MV-4-11 (cell line): ENCODE measurements at places on chromosomes 16 and 17.
A peak's percentile ranks its signal among the peaks of the same experiment; 100 is the strongest.

DNA sequence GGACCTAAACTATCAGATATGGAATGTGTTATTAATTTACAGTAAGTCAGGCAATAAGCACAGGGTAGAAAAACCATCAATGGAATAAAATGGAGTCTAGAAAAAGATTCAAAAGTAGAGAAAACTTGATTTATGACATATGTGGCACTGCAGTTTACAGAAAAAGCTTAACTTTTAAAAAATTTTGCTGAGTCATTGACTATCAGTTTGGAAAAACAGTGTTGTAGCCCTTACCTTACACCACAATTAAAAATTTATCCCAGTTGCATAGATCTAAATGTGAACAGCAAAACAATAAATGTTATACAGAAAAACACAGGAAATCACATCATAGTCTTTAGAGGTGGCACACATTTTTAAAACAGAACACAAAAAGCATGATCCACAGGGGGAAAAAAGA is 108.5 kb downstream of the USP22 start:
- DNase-seq: no peak

GRCh38 chr16:69930117-69930776 is 20.9 kb upstream of the CLEC18A start:
- peak; percentile 31 for DNase-seq

DNA sequence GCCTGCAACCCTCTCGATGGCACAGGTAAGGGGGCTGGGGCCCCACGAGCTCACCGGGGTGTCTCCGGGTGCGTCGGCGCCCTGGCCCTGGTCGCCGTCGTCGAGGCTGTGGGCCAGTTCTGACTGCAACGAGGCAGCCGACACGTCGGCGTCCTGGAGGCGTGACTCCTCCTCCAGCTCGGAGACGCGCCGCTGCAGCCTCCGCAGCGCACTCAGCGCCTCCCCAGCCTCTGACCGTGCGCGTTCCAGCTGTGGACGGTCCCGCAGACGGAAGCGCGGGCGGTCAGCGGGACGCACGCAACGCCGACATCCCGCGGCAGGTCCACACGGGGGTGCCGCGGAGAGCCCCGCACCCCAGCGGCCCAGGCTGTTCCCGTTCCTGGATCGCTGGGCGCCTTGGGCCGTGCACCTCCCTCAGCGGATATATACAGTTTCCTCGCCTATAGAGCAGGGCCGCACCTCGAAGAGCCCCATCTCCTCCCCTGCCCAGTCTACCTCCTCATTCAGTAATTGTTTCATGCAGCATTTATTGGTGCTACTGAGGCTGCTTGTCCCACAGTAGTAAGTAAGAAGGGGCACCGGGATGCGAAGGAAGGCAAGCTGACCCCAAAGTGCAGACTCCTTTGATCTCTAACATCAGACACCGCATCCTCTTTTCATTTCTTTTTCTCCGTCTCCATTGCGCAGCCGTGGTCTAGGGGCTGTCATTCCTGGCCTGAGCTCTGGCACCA is 5.8 kb downstream of the THOC6 start:
- DNase-seq: peak; percentile 20

DNA sequence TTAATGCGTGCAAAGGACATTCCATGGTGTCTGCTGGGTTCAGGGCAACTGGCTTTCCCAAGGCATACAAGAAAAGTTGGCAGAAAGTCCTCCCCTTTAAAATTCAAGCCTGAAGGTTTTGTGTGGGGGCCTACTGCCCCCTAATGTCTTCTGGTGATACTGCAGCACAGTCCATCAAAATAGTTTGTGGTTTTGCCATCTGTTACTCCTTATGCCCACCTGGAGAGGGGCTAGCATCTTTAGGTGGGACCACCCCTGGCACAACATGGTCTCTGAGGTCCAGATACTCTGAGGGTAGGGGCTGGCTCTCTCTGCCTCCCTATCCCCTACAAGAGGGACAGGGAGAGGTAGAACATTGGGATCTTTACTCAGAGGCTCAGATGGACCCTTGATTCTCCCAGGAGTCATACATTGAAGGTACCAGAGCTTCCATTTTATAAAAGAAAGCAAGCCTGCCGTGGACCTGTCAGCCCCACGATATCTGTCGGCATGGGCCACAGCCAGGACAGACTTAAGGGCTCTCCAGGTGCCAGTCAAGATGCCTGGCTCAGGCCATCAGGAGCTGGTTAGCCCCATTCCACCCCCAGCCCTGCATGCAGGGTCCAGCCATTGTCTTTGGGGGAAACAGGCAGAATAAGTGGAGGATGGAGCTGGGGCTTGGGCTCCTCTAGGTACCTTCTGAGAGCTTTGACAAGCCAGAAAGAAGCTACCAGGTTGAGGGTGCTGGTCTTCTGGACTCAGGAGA is 6.3 kb downstream of the ESRP2 start:
- peak; percentile 45 for DNase-seq

GRCh38 chr17:13735444-13735843 is 133.7 kb upstream of the HS3ST3A1 start:
- DNase-seq: no peak

DNA sequence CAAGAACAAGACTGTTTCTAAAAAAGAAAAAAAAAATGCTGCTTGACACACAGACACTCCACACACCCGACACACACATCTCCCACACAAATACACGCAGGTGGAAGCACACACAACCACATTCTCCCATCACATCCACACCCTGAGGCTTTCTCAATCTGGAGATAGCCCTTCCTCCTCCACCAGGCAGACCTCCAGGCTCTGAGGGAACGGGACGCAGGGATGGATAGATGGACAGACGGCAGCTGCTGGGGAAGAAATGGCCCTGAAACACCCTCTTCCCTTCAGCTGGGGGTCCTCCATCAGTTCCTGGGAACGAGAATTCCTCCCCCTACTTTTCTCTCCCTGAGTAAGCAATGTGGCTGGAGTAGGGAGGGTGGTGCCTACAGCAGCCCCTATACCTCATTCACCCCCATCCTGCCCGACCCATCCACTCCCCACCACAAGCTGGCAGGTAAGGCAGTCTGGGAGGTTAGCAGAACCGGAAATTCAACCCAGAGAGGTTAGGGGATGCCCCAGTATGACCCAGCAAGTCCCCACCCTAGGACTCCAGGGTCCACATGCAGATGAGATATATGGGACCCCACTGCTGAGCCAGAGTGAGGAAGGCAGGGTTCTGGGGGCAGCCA is 4.1 kb upstream of the LITAFD start:
- DNase-seq: no peak

DNA sequence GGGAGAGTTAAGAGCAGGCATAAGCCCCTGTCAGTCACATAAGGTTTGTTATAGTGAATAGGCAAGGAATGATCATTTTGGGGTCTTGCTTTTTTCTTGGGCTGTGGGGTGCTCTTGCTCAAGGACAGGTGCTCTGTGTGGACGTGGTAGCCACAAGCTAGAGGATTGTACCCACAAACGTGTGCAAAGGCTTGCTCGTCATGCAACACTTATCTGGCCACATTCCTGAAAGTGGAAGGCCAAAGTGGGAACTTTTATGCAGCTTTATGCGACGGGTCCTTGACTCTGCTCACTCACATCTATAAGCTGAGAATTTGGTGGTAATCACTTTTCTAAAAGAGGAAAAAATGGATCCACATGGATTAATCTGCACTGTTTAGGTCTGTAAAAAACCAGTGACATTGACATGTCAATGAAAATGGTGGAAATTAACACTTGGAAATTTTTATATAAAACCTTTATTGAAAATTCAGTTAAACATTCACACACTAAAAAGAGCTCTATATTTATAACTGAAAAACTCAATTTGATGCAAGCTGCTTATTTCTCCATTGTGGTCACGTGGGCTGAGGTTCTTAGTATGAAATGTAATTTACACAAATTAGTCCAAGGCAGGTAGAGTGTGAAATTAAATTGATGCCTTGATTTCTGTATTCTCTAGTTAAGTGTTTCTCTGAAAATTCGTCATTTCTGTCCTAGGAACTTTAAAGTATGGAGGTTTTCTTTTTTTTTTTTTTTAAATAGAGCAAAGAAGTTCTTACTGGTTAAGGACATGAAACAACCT is 162.3 kb downstream of the MSI2 start:
- no peak for DNase-seq

DNA sequence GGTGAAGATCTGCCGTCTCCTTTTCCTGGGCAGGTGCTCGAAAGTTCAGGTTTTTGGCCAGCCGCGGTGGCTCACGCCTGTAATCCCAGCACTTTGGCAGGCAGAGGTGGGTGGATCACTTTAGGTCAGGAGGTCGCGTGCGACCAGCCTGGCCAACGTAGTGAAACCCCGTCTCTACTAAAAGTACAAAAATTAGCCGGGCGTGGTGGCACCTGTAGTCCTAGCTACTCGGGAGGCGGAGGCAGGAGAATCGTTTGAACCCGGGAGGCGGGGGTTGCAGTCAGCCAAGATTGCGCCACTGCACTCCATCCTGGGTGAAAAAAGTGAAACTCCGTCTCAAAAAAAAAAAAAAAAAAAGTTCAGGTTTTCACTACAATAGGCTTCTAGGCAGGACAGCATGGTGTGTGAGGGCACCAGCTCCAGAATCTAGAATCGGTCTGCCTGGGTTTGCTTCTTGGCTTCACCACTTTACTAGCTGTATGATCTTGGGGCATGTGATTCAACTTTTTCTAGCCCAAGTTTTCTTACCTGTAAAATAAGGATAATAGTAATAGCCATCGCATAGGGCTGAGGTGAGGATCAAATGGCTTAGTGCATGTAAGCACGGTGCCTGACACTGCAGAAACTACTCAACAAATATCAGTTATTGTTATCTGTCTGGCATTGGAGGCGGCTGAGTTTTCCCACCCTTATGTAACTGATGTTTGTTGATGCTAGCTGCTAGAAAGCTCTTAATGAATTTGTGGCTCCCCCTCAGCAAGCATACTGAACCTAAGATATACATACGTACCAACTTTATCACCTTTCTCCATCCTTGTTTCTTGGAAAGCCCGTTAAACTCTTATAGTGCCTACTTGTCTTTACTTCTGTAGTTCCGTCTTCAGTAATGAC is 1.3 kb downstream of the PSMD12 start:
- no peak for DNase-seq

GRCh38 chr16:1070864-1071408 is 1.6 kb upstream of the SSTR5 start:
- DNase-seq: no peak

- no peak for DNase-seq
Observed at GRCh38 chr16:74455213-74455612, 33.9 kb upstream of the CLEC18B start.

GRCh38 chr16:11074131-11074530 is 129.8 kb downstream of the CLEC16A start:
- no peak for DNase-seq

GRCh38 chr17:48127371-48128051 is 19.9 kb downstream of the SNX11 start:
- DNase-seq: no peak

GRCh38 chr17:77288115-77288619 is 147.4 kb downstream of the SEC14L1 start:
- no peak for DNase-seq

- no peak for DNase-seq
Observed at GRCh38 chr17:21476867-21477266, 100.7 kb downstream of the KCNJ12 start.

DNA sequence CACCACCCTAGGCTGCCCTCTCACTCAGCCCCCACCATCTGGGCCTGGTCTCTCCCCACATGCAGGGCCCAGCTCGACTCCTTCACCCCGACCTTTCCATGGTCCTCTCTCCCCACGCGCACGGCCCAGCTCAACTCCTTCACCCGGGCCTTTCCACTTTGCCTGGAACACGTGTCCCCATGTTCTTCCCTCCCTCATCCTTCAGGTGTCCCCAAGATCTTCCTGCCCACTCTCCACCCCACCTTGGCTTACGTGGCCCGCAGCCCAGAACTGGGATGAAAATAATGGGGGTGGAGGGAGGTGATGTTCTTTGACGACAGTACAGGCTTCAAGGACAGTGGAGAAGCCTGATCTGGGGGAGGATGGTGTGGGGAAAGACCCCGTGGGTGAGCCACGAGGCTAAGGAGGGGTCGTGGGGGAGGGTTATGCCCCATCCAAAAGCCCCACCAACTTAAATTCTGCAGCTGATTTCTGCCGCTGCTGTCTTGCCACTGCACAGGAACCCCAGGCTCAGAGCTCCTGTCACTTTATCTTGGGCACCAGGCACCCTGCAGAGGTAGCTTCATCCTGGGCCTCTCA is 9.9 kb upstream of the MEAK7 start:
- DNase-seq: no peak

DNA sequence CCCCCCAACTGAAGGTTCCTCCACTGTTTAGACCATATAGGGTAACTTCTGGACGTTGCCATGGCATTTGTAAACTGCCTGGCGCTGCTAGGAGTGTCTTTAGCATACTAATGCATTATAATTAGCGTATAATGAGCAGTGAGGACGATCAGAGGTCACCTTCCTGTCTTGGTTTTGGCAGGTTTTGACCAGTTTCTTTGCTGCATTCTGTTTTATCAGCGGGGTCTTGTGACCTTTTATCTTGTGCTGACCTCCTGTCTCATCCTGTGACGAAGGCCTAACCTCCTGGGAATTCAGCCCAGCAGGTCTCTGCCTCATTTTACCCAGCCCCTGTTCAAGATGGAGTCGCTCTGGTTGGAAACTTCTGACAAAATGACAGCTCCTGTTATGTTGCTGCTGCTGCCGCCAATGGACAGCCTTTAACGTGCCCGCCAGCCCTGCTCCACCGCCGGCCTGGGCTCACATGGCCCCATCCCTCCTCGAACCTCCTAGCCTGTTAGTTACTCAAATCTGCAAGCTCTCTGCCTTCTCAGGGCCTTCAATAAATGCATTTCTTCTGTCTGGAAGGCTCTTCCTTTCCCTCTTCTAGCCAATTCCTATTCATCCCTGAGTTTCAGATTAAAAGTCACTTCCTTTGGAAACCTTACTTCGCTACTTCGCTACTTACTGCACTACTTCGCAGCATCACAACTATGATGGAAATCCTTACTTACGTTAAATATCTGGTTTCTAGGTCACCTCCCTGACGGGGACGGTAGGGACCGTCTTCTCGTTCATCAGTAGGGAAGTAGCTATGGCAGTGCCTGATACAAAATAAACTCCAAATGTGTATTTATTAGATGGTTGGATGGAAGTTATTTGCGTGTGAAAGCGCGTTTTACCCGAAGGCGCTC is 640 bp upstream of the NAGLU start:
- DNase-seq: no peak

DNA sequence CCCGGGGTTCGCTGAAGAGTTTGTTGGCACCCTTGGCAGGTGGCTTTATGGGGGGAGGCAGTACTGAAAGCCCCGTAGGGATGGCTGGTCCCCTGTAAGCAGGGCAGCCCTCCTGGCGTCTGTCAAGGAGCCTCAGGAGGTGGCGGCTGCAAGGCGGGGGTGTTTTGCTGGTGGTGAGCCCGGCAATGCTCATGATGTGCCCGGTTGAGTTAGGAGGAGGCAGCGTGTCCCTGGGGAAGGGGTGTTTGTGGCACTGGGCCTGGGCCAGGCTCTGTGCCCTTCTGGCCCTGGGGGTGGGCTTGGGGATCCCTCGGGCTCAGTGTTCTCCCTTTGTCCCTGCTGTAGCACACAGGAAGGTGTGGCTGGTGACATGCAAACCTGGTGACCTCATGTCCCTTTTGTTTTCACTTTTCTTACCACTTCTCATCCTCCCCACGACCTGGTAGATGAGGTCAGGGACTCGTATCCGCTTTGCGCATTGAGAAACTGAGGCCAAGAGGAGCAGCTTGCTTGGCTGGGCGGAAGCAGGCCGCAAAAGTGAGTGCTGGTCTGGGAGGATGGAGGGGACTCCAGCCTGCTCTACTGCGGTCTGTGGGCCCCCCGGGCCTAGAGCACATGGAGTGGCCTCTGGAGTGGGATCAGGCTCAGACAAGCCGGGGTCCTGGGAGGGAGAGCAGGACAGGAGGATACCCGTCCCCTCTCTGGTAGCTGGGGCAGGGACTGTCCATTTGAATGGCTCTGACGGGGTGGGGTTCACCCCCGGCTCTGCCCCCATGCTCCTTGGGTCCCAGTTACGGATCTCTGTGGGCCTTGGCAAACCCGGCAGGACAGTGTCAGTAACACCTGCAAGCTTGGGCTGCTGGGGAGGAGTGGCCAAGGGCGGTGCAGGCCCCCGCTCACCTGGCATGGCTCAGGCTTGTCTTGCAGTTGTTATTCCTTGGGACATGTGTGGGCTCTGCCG is 2.2 kb downstream of the SNN start:
- DNase-seq: no peak
